Stimulated activated CD8-positive, alpha-beta memory T cell treated with anti-CD3 and anti-CD28 coated beads, Interleukin-4, amount 100 ng/mL, for 1 hour (primary cell): ENCODE measurements at places on chromosomes 1 and 21.

DNA sequence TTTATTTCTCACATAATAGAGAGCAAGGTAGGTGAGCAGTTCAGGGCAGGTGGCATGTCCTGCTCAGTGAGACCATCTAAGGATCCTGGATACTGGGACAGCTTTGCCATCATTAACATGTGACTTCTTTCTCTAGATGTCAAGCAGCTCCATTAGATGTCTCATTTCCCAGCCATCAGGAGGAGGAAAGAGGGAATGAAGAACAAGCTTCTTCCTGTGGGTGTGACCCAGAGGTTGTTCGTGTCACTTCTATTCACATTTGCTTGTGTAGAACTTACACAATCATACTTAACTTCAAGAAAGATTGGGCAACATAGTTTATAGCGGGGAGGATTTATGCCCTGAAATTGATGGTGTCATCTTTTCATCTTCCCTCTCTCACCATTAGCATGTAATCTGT, 169.2 kb upstream of the B3GALT2 start:
- DNase-seq: no peak

DNA sequence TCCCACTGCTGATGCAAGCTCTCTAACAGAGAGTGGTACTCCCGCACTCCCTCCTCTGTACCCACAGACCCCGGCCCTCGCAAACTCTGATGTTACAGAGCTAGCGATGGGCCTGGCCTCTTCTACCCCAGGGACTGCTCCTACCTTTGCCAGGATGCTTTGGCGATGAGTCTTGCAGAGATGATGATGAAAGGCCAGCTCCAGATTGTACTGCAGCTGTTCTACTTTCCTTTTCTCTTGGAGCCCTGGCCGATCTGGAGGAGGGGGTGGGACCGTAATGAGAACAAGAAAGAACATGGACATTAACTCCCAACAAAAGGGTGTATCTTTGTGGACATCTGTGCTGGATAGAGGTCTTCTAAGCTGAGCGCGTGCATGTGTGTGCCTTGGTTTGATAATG, 6.0 kb upstream of the LINGO4 start:
- no peak for DNase-seq

DNA sequence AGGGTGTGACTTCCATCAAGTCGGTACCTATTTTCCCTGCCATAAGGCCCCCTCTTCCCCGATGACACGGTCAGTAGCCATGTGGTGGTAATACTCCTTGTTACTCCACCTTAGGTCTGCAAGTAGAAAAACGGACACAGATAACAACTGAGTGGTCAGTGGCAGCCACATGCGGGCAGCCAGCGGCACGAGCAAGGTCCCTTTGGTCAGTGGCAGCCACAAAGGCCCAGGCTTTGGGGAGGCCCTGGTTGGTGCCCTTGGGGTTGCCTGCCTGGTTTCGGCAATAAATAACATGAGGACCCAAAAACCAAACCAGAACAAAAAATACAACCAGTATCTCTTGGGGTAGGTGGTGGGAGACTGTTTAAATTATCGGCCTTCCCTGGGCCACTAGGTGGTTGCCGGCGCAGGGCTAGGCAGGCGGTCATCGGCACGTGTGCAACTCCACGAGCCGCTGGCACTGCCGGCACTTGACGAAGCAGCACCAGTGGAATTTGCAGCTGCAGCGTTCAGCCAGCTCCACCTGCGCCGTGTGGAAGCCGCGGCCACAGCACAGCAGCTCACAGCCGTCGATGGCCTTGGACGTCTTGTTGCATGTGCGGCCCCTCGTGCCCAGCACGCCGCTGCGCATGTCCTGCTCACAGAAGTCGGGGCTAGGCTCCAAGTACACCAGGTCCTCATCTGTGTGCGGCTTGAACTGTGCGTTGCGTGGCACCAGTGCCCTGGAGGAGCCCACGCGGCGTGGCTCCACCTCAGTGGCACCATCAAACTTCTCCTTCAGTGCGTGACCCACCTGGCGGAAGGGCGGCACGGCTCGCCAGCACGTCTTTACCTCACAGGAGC, 23.1 kb downstream of the WNT4 start:
- DNase-seq: no peak

DNA sequence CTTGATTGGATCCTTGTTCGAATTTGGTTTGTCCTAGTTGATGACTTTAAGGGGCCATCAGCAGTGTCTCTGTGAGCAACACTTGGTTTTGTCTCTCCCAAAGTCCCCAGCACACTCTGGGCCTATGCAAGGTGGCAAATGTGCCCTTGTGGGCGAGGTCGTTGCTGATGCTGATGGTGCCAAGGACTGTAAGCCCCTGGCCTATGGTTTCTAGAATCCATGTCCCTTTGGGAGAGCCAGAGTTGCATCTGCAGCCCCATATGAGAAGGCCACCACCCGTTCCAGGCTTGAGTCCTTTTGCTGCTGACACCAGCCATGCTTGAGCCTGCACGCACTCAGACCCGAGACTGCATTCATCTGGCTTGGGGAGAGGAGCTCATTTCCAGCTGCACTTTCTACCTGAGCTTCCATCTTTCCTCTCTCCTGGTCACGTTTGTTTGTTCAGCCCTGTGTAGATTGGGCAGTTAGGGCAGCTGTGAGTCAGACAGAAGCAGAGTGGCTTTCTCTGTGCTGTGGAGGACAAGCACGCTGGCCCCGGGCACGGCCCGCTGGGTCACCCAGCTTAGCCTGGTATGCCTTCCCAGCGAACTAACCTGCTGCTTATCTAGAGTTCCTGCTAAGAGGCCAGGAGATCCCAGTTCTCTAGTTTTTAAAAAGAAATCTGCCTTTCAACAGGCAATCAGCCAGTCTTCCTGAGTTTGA, 52.1 kb upstream of the CSF3R start:
- no peak for DNase-seq

DNA sequence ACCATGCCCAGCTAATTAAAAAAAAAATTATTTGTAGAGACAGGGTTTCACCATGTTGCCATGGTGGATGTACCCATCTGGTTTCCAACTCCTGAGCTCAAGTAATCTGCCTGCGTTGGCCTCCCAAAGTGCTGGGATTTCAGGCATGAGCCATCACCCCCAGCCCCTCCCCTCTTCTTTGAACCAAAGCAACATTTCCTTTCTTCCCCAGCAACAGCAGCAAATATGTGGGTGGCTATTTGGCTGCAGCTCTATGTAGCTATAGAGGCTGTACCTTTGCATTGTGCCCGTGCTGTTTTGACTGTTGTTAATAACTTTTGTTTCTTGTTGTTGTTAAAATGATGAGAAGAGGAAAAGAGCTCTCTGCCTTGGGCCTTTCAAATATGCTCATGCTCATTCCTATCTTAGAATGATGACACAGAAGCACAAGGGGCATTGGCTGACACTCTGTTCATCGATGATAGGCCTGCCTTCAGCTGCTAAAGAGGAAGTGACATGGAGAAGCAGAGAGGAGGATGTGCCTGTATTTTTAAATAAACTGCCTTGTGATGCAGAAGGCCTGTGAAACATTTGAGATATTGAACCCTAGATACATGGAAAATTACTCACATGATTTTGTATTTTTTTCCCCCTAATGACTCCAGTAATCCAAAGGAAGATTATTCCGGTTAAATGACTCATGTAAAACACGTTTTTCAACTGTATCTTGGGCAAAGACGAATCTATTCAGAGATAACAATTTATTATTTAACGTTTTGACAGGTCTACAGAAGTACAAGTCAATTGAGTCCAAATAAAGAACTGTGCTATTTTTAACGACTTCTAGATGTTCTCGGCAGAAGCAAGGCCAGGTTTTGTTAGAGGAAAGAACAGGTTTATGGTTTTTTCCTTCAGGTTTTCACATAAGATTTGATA, 20.5 kb upstream of the XPR1 start:
- DNase-seq: no peak

- no peak for DNase-seq
These were observed 992 bp upstream of the USP48 start for GRCh38 chr1:21783679-21784603.

GRCh38 chr1:165659581-165659895, 28.5 kb downstream of the MGST3 start:
- no peak for DNase-seq

- DNase-seq: no peak
These were observed 12.5 kb upstream of the MYOC start for GRCh38 chr1:171664976-171665375.

DNA sequence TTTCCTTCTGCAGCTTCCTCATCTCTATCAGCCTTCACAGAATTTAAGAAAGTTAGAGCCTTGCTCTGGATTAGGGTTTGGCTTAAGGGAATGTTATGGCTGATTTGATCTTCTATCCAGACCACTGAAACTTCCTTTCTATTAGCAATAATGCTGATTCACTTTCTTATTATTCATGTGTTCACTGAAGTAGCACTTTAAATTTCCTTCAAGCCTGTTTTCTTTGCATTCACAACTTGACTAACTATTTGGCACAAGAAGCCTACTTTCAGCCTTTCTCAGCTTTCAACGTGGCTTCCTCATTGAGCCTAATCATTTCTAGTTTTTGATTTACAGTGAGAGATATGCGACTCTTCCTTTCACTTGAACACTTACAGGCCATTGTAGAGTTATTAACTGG, 528.5 kb downstream of the PLPP3 start:
- no peak for DNase-seq

DNA sequence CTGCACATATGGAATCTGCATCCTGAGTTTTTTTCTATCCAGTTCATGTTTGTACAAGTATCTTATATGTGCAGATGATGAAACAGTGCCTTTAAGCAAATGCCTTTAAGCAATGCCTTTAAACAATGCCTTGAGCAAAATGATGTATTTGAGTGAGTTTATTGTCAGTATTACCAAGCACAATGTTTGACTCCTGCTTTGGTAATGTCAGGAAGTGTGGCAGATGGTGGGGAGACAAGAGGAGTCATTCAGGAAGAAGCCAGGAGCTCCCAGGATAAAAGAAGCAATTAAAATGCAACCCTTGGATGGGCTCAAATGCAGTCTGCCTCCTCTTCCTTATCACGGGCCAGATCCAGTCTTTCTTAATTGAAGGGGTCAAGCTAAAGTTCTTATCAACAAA, 108.7 kb upstream of the KCNJ15 start:
- DNase-seq: no peak

GRCh38 chr1:41399145-41399795, 38.0 kb downstream of the FOXO6 start:
- no peak for DNase-seq

GRCh38 chr1:234684856-234685255, 74.9 kb upstream of the IRF2BP2 start:
- DNase-seq: no peak

GRCh38 chr1:164692420-164692819, 133.4 kb downstream of the PBX1 start:
- DNase-seq: no peak

- no peak for DNase-seq
These were observed 51.3 kb downstream of the ABL2 start for GRCh38 chr1:179178183-179178582.

- DNase-seq: no peak
These were observed 116.3 kb upstream of the OLIG2 start for GRCh38 chr21:32909393-32909792.

- no peak for DNase-seq
These were observed 27.2 kb downstream of the MRPL37 start for GRCh38 chr1:54227091-54227602.

DNA sequence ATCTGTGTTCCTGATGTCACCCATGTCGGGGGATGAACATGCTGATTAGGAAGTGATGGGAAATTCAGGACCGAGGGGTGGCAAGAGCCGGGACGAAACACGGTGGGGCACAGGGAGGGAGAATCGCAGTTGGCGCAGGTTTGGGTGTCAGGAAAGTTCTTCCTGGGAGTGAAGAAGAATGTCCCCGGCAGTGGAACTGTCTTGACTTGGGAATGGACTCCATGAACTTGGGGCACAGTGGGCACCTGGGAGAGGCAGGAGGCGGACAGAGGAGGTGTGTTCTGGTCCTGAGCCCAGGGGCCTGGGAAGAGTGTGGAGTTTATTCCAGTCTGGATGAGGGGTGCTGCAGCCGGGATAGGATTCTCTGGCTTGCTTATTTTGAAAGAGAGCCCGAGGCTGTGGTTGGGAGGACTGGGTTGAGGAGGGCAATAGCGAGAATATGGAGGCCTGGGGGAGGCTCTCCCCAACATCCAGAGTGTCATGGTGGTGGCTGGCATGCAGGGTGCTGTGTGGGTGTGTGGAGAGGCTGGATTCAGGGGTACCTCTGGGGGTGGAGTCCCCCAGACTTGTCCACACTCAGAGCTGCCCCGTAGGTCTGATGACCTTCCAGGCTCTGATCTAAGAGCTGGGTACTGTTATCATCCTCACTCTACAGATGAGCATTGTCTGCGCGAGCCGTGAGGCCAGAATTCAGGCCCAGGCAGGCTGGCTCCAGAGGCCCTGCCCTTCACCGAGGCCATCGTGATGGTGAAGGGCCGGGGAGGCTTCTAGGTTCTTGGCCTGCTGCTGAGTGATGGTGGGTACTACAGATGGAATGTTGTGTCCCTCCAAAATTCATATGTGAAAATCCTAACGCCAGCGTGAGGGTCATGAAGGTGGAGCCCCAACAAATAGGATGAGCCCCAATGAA, 274.5 kb upstream of the C1orf174 start:
- no peak for DNase-seq

DNA sequence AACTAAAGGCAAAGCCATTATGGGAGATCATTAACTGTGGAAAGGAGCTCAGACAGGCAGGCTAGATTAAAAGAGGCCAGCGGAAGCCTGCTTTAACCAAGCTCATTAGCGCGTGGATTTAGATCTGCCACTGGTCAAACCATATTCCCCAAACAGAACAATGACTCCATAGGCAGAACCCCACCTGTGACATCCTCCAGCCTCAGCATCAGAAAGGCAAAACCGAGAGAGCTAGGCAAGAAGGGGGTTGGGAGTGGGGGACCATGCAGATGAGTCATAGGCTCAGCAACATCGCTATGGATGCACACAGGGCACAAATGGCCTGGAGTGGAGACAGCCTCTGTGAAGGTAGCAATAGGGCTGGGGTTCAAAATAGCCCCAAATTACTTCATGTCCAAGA, 20.6 kb downstream of the MKNK1 start:
- DNase-seq: no peak
